ENCODE measurements at places on chromosomes 7 and 10.

DNA sequence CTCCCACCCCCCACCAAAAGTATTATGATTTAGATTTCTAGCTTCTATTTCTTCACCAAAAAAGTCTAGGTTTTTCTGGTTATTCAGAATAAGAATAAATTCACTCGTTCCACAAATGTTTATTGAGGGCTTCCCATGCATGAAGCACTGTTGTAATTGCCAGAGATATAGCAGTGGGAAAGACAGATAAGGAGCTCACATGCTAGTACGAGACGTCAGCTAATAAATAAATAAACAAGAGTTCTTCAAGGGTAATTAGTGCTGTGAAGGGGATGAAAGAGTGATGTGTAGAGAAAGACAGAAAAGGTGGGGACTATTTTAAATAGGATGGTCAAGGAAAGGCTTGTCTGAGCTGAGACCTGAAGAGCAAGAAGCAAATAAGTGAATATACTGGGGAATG, 38.1 kb upstream of the SEPTIN7 start:
- no peak for DNase-seq

- DNase-seq, result peak; percentile 30
Observed at GRCh38 chr10:14358886-14359573, 28.3 kb upstream of the FRMD4A start.

DNA sequence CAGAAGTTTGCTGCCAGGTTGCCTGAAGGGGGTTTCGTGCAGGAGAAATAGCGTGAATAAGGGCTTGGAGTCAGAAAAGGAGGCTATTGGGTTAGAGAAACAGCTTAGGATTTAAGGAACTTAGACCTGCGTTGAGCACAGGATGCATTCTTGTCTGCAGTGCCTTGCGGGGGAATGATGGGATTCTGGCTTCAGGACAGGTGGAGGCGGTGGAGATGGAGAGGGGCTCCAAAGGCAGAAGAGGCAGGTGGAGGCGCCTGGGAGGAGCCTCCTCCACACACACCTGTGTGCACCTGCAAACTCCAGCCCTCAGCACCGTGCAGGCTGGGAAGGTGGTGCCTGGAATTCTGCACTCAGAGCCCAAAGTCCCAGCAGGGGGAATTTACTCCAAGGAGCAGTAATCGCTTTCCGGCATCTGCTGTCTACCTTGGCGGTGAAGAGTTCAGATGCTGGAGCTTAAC, 1.8 kb downstream of the CLIP2 start:
- DNase-seq, result no peak

DNA sequence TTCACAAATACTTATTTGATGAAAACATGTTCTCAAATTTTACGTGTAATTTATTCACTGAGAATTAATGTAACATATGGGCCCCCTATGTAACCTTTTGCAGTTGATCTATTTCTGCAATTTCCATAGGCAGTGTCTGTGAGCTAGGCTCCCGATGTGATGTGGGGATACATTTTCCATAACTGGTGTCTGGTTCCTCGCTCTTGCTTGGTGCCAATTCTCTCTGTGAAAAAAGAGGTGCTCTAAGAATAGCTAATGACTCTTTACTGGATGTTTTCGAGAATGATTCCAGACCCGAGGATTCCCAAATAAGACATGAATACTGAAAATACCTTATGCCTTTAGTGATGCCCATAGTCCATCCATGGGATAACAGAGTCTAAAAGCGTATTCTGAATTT, 286.7 kb upstream of the FZD8 start:
- DNase-seq, result no peak

- no peak for DNase-seq
Observed at GRCh38 chr10:5644930-5645329, 21.5 kb downstream of the ASB13 start.

- no peak for DNase-seq
Observed at GRCh38 chr7:87875151-87876039, 765 bp downstream of the SLC25A40 start.

- no peak for DNase-seq
Observed at GRCh38 chr10:72754275-72755032, 62.5 kb downstream of the MCU start.

GRCh38 chr7:25132430-25132829, 7.4 kb upstream of the CYCS start:
- no peak for DNase-seq

- no peak for DNase-seq
Observed at GRCh38 chr10:69802424-69803161, 887 bp downstream of the COL13A1 start.

DNA sequence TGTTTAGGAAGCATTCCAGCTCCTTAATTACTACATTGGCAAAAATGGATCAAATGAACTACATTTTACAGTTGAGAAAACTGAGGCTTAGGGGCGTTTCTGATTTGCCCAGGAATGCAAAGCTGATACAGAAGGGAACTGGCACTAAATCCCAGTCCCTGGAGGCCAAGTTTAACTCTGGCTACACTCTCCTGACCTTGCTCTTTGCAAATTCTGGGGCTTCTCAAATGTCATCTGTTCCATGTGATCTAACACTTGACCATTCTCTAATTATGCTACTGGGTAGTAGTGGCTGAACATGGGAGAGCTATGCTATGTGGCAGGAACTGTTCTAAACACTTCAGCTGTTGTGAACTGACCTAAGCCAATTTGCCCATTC, 11.3 kb upstream of the HABP2 start:
- DNase-seq, result no peak

DNA sequence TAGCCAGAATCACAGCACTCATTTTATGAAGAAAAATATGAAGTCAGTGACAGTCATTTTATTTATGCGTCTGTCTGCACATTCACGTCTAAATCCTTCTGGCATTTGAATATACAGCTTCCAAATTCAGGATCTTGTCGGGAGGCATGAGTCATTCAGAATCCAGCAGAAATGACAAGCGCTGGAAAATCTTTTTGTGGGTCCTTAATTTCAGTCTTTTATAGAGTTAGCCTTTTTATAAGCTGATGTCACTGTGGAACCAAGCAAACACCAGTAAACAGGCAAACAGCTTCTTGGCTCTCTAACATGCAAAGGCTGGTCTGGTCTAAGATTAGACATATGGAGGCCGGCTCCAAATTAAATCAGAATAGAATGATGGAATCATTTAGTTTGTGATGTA, 388.2 kb upstream of the TEX47 start:
- DNase-seq, result no peak

- DNase-seq, result no peak
Observed at GRCh38 chr10:124394583-124394982, 24.1 kb downstream of the OAT start.

DNA sequence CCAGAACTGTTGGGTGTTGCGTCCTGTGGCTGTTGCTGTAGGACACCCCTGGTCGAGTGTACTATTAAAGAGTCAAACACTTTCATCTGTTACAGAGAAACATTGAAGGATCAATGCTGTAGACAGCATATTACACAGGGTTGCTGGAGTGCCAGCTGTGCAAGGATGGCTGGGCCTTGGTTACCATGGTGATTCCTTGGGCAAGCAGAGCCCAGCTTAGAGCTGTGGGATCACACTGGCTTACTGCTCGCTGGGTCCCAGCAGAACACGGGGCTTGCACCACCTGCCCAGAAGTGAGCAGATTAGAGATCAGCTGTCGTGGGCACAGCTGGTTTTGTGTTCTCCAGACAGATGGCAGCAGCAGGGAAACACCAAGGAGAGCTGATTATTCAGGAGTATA, 76.0 kb downstream of the GPR141 start:
- DNase-seq, result no peak

- DNase-seq, result no peak
Observed at GRCh38 chr7:22581099-22581498, 81.1 kb upstream of the STEAP1B start.

DNA sequence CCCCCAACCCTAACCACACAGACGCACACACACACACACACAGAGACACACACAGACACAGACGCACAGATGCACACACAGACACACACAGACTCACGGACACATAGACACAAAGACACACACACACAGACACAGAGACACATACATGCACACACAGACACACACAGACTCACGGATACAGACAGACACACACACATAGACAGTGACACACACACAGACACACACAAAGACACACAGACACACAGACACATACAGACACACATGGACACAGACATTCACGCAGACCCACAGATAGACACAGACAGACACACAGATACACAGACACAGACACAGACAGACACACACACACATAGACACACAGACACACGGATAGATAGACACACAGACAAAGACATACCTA, 2.1 kb downstream of the CALML5 start:
- DNase-seq, result no peak
